ELR (cell line): ENCODE measurements at places on chromosomes 6 and 20.

GRCh38 chr20:57794600-57795341 lies 85.0 kb upstream of the PMEPA1 start:
- DNase-seq: peak; percentile 51

GRCh38 chr20:46324379-46324778 lies 16.1 kb upstream of the CDH22 start:
- DNase-seq: no peak

DNA sequence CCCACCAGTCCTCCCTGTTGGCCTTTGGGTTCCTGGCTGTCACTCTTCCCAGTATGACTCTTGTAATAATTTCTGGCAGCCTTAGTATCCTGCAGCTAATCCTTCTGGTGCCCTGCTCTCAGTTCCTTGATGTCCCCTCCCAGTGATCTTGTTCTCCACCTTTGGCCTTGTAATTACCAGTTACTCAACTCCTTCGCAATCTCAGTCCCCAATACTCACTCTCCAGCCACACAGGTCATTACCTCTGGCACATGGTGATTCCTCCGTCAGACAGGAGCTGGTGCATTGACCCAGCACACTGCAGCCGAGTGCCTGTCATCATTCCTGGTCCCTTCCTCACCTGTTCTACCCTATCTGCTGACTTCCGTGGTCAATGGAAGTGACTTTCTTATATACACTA lies 101.4 kb downstream of the FAM120B start:
- DNase-seq: no peak

DNA sequence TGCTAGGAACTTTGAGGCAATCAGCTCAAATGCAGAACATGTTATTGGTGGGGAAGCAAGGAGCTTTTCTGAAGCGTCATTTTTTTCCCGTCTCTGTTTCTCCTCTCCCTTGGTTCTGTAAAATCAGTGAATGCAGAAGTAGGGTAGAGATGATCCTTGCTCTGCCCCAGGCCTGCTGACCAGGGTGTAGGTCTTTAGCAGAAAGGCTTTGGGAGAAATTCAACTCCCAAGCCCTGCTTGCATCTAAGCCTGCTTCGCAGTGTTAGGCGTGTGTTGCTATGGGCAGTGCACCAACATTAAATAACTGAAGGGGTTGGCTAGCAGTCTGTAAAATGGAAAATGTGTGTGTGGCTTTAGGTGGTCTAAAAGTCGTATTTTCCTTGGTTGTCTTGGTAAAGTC lies 45.9 kb downstream of the SASH1 start:
- no peak for DNase-seq

DNA sequence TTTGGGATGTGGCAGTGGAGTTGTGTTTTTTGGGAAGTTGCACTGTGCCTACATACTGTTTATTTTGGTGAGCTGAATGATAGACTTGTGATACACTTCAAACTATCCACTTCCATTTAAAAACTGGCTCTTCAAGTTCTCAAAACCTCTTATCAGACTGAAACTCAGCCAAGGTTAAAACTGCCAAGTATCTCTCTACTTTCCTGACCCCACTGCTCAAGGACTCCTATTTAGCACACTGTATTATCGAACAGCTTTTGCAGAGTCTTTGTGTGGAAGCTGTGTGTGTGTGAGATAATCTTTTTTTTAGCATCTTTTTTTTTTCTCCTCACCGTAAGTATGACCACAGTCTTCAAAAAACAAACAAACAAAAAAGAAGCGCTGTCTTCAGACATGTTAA lies 21.1 kb downstream of the STX11 start:
- DNase-seq: no peak

GRCh38 chr6:428047-428603 lies 36.6 kb downstream of the IRF4 start:
- DNase-seq: no peak

DNA sequence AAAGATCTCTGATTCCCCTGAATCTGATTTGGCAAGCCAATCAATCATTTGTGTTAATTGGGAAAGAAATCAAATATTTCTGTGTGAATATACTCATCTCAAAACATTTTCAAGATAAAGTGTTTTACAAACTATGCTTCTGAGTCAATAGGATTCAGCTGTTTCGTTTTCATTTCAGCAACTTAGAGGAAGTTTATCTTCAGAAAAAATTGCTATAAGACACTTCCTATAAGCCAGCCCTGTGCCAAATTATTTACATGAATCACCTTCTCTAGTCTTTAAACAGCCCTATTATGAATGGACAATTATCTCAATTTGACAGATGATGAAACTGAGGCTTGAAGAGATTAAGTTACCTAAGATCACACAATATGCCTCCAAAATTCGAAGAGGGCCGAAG lies 10.9 kb downstream of the DEFB129 start:
- DNase-seq: no peak

GRCh38 chr20:56166781-56167465 lies 81.6 kb upstream of the MC3R start:
- DNase-seq: no peak

- DNase-seq: peak; percentile 83
These were observed 20.4 kb downstream of the WFDC3 start for GRCh38 chr20:45771182-45771759.

- DNase-seq: no peak
These were observed 533 bp downstream of the CFB start for GRCh38 chr6:31946370-31946885.

GRCh38 chr6:33329058-33329457 lies 11.5 kb upstream of the ZBTB22 start:
- peak; percentile 27 for DNase-seq

- DNase-seq: peak; percentile 29
These were observed 56.7 kb upstream of the PNRC1 start for GRCh38 chr6:89023591-89024441.

DNA sequence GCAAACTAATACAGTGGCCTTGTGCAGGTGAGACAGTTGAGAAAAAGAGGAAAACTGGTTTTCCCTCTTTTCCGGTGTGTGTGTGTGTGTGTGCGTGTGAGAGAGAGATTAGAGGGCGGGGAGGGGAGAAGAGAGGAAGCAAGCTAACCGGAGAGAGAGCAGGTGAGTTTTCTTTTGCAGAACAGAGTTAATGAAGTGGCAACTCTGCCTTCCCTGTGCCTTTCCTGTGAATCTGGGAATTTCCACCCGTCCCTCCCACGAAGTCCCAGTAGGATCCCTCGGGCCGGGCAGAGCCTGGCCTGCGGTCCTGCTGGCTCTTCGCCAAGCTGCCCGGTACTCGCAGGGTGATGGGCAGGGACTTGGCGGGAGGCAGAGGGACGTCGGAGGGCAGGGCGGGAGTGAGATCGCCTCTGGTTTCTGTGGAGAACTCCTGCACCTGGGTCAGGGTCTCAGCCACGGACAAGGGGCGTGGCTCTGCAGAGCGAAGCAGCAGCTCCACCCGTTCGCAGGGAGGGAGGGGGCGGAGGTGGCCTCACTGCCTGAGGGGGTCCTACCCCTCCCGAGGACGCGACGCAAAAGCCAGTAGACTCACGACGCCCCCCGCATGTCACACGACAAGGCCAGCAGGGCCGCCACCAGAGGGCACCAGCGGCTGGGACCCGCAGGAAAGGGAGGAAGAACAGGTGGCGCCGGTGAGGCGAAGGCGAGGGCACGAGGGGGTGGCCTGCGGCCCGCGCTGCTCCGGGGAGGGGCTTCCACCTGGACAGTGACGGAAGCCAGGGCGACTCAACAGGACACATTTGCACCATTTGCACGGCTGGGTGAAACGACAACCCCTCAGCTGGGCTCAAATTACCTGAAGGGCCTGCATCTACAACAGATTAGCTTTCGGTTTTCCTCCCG lies 51.2 kb upstream of the RNF182 start:
- peak; percentile 61 for DNase-seq

DNA sequence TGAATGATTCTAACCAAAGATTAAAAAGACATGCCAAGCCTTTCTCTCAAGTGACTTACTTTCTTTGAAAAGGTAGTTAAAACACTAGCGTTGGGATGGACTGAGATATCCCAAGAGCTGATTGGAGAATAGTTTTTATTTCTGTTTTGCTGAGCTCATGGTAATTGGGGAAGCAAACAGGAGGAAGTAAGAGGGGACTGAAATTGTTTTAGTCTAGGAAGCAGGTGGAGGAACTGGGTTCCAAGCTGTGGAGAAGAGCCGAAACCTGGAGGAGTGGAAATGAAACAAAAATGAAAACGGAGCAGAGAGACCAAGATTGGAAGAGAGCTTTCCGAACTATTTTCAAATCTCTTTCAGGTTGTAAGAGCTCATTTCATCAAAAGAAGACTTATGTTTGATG lies 59.9 kb upstream of the TENT5A start:
- no peak for DNase-seq

- no peak for DNase-seq
These were observed 506 bp downstream of the ARFGAP1 start for GRCh38 chr20:63273059-63273579.

DNA sequence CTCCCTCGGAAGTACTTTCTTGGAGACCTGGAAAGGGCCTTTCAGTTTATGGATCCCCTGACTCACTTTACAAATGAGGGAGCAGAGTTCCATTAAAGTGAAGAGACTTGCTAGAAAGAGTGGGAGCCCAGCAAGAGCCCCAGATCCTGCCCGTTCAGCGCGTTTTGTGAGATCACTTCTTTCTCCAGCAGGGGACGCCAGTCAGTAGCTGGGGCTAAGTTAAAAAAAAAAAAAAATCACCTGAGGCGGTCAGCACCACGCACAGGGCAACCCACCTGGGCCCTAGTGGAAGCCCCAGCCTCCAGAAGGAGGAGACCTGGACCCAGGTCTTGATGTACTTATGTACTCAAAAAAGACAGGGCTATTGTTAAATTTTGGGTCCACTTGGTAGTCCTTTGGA lies 274.5 kb upstream of the RNF24 start:
- peak; percentile 18 for DNase-seq

DNA sequence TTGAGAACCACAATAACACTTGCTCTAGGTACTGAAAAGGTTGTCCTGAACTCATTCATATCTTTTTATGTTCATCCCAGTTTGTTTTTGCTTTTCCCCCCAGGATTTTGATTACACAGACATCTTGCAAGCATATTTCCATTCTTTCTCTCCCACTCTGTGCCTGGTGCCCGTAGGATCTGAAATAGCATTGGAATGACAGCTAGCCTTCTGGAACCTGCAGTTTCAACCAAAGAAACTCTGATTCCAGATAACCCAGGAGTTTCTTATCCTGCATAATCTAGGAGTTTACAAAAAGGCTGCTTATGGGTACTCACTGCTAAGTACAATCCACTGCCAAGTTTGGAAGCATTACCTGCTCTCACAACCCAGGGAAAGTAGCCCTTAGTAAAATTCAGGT lies 28.8 kb upstream of the PLCG1 start:
- no peak for DNase-seq

DNA sequence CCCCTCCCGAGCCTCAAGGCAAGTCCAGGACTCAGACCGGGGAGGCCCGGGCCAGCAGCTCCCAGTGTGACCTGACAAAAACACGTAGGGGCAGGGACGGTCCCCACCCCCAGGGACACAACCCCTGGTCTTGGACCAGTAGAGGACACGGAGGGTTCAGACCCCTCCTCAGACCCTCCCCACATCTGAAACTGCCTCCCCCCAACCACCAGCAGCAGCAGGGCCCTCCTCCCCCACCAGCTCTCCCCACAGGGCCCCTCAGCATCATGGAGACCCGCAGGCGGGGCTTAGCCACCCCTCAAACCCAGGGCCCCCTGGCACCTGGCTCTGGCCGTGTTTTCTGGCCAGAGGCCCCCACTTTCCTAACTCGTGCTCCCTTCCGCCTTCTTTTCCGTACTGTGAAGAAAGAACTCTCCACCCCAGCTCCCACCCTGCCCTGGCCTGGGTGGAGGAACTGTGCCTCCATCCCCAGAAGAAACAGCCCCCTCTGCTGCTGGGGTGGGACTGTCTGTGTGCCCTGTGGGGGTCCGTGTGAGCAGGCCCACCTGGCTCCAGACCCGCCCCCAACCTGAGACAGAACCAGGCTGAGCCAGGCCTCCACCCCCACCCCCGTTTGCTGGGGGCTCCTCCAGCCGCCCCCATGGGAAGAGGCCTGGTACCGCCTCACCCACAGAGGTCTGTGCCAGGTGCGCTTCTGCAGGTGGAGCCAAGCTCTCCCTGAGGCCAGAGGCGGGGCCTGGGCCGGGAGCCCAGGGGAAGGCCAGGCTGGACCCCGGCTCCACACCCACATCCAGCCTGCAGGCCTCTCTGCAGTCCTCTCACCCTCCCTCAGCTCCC lies 39.0 kb upstream of the MDFI start:
- DNase-seq: no peak

GRCh38 chr6:90691823-90692222 lies 105.0 kb upstream of the MAP3K7 start:
- DNase-seq: peak; percentile 2

- DNase-seq: no peak
These were observed 51.1 kb downstream of the MMS22L start for GRCh38 chr6:97231911-97232310.

DNA sequence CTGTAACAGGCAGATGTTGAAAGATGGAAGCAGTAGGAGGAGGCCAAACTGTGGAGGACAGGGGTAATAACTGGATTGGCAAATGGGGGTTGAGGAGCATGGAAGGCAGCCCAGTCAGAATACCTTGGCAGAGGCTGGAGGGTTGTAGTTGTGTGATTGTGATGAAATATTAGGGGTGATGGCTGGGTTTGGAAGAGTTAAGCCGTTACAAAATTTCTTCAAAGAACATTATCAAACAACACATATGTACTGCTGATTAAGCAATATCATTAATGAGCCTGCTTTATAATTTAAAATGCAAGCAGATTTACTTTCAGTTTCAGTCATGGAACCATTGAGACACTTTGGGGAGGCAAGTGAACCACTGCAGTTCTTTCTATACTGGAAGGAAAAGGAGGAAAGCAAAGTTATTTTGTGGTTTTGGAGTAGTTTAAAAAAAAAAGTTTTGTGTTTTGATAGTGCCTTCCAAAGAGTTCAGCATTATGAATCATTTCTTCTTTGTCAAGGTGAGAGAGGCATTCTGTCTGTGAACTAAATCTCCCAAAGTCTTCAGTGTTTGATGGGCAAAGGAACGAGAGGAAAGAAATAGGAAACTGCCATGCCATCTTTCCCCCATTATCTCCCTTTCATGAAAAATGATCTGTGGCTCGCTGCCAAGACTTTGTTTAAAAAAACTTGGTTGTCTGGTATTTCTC lies 20.7 kb downstream of the FOXO3 start:
- peak; percentile 72 for DNase-seq

DNA sequence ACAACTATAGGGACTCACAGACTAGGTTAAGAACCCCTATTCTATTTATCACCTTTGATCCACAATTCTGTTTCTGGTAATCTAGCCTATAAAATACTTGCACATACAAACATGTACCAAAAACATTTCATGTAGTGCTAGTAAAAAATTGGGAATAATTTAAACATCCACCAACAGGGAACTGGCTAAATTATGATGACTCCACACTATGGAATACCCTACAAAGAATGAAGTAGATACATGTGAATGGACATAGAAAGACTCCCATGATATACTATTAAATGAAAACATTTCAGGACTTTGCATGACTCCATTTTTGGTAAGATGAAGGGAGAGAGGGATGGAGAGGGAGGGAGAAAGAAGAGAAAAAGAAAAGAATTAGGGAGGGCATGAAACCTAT lies 58.2 kb downstream of the ZHX3 start:
- no peak for DNase-seq

- no peak for DNase-seq
These were observed 116.9 kb downstream of the TTLL2 start for GRCh38 chr6:167441715-167442206.

GRCh38 chr20:59078231-59078630 lies 35.6 kb upstream of the PRELID3B start:
- peak; percentile 50 for DNase-seq

- no peak for DNase-seq
These were observed 5.0 kb upstream of the APOBEC2 start for GRCh38 chr6:41047745-41048732.
